ENCODE measurements at places on chromosomes 4 and X.

GRCh38 chrX:51395810-51396728 lies 63.4 kb downstream of the NUDT10 start:
- DNase-seq: no peak

GRCh38 chr4:185469580-185470154 lies 1.9 kb downstream of the CCDC110 start:
- DNase-seq: no peak

GRCh38 chr4:991451-992296 lies 1.5 kb downstream of the SLC26A1 start:
- DNase-seq: no peak

DNA sequence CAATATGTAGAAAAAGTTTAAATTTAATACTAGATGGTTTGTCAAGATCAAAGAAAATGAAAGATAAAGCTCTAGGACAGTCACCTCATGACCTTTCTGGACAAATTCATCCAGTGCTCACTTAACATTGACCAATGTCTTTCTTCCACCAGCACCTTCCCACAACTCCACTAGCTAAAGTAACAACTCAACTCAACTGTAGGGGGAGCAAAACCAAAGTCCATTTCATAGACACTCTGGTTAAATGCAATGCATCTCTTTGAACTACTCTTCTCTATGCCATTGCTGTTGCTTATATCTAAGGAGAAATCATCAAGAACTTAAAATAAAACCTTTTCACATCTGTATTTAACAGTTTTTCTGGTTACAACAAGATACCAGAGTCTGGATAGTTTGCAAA lies 25.1 kb downstream of the UGT2B4 start:
- no peak for DNase-seq

- DNase-seq: no peak
Observed at GRCh38 chr4:111074523-111075114, 451.7 kb upstream of the PITX2 start.

- DNase-seq: no peak
Observed at GRCh38 chr4:112514647-112515197, 1.3 kb downstream of the NEUROG2 start.
